ENCODE measurements at places on chromosomes 1 and 21.

DNA sequence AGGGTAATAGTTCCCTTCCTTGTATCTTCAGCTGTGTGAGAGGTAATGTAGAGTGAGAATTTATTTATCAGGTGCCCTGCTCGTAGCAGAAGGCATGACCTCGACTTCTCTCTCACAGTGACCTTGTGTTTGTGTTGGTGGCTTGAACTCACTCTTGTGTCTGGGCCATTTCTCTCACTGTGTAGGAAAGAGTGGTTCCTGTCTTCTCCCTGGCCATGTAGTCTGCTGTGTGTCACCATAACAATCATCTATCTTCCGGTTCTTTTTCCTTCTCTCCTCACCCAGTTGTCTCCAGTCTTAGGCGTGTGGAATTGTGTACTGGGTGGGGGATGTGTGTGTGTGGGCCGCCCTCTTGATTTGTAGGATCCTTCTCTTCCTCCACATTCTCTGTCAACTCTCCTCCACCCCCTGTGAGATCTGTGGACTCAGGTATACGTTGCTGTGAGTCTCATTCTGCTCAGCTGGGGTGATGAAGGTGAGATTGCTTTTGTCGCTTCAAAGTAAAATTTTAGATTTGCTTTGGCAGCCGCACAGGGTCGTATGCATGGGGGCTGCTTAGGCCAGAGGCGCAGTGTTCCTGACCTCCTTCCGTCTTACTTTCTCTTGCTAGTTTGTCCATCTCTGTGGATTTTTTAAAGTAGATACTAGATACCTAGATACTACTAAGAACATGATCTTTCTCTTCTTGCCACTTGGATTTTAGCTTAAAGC, 31.6 kb downstream of the MAPKAPK2 start:
- DNase-seq, result no peak

GRCh38 chr1:196309386-196309785, 298.9 kb downstream of the KCNT2 start:
- DNase-seq, result no peak

DNA sequence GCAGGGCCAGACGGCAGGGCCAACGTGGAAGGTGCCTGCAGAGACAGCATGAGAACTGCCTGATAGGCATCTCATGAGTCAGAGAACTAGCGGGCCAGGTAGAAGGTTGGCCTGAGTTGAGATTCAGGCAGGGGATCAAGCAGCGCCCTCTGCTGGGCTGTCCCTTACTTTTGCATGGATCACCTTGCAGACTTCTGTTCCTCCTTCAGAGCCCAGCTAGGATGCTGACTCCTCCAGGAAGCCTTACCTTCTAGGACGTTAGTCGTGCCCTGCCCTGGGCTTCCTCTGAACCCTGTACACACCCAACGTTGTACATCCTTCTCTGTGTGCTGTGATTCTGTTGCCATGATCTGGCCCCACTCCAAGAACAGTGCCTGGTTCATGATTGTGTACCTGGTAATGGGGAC, 231.3 kb upstream of the VAMP3 start:
- DNase-seq, result no peak

DNA sequence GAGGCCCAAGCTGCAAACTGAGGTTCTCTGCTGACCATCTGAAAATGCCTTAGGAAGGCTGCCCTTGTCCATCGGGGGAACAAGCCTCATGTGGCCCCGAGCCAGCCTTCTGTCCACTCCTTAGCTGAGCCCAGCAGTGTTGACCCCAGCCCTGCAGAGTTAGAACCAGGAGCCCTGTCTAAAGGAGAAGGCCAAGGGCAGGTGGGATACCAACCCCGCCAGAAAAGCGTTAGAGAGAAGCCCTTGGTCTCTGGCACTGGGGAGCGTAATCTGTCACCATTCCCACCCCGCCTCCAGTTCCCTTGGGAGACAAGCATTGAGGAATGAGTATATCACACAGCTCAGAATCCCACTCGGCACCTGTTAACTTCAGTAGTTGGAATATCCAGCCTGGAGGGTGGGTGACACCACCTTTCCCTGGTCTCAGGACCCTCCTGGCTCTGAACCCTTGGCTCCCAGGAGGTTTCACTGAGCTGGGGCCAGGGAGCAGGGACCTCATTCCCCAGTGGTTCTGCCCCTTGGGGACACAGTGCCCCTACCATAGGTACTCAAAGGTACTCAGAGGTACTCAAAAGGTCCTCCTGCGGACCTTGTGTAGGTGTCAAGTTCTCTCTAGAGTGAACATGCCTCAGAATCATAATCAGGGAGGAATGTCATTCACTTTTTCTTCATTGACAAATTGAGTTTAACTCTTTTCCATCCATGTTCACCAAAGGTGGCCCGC, 16.4 kb downstream of the ETS2 start:
- no peak for DNase-seq

DNA sequence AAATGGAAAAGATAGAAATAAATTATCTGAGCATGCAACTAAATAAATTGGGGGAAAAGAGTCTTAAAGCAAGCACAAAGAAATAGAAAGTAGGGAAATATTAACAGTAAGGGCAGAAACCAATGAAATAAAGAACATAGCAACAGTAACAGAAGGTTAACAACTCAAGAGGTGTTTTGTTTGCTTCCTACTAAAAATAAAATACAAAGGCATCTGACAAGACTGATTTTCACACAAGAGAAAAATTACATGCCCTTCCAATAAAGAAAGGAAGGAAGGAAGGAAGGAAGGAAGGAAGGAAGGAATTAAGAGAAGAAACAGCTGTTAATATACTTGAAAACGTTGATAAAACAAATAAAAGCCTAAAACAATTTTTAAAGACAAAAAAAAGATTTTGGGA, 240.2 kb downstream of the SEC16B start:
- DNase-seq, result no peak

- DNase-seq, result peak; percentile 63
These were observed 4.6 kb downstream of the FCRLB start for GRCh38 chr1:161725908-161726472.

DNA sequence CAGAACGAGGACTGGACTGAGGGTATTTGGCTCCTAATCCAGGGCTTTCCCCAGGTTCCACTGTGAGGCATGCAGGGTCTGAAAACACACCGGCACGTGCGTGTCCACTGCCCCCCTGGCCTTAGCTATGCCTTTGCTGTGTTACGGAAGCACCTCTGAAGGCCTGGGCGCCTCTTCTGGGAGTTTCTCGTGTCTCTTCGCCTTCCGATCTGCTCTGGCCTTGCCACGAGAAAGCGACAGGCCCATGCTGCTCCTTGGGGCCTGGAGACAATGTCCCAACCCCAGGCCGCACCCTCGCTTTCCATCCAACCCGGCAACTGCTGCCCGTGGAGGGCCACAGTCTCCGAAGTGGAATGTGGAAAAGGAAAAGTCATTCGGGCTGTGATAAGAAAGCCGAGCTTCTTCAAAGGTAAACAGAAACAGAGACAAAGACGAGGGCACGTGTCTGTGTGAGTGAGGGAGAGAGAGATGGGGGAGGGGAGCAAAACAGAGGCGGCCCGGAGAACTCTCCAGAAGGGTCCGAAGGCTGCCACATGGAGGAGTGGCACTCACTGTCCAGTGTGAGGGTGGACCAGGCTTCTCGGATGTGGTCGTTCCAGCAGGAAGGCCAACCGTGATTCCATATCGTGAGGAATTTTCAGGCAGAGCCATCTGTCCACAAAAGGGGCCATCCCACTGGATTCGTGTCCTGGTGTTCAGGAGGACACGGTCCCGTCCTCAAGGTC, 3.4 kb upstream of the UMODL1 start:
- no peak for DNase-seq

- no peak for DNase-seq
These were observed 95.1 kb upstream of the WLS start for GRCh38 chr1:68327414-68327813.

GRCh38 chr1:70745199-70745598, 302.4 kb downstream of the PTGER3 start:
- no peak for DNase-seq

- no peak for DNase-seq
These were observed 40.4 kb downstream of the SKI start for GRCh38 chr1:2268285-2269056.

DNA sequence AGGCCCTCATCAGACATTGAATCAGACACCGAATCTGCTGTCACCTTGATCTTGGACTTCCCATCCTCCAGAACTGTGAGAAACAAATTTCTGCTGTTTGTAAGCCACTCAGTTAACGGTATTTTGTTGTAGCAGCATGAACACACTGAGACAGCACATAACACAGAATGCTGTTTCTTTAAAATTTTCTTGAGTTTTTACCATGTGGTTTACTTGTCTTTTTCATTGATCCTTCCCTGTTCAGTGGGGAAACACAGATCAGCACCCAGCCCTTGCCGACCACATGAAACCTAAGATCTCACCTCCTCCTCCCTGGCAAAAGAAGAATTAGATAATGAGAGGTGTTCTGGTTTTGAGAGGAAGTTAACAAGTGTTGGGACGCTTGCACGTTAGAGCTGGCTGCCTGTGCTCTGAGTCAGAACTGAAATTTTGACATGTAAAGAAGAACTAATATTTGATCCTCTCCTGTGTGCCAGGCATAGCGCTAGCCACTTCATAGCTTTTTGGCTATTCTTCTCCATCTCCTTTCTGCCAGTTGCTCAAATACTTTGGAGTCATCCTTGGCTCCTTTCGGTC, 179.6 kb downstream of the DHRS3 start:
- DNase-seq, result no peak

DNA sequence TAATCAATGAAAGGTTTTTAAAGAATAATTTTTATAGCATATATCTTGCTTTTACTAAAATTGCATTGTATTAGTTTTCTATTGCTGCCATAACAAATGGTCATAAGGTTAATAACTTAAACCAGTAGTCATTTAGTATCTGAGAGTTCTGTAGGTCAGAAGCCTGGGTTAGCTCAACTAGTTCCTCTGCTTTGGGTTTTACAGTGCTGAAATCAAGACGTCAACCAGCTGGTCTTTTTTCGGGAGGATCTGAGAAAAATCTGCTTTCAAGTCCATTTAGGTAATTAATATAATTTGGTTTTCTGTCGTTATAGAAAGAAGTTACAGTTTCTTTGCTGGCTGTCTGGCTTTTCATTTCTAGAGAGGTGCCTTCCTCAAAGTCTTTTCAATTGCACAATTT, 577.7 kb downstream of the MRPL39 start:
- no peak for DNase-seq

DNA sequence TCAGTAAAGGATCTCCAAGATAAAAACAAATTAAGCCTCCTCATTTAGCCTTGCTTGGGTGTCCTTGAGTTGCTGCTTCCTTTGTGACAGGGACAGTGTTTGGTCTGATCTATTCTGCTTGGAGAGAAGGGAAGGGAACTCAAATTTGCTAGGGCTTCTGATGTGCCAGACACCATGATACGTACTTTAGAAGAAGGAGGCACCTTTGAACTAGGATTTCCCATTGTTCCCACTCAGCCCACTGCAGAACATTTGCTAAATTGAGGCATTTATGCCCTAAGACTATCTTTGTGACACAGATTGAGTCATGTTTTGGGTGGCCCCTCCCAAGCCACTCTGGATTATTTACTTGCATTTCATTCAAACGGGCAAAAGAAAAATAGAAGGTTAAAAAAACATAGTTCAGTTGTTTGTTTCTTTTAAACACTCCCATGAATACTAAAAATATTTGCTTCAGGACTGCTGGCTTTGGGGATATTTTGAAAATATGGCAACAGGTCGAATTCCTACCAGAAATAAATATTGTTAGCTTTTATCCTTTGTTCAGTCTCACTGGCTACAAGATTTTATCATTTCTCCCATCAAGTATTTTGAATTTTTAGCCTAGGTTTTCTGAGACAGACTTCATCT, 81.9 kb upstream of the WLS start:
- no peak for DNase-seq

DNA sequence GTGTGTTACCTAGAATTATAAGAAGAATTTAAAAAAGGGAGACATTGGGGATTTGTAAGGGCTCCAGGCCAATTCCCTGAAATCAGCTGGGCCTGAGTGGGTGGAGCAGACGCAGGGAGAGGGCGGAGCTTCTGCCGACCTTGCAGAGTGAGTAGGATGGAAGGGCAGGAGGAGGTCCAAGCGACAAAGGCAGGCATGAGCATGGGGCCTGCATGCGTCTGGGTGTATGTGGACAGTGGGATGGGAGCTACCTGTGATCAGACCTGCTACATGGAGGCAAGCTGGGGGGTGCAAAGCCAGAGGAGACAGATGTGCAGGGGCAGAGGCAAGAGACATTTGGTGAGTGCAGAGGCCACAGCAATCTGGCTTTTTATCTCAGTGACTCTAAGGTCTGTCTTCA, 105.3 kb upstream of the OLIG2 start:
- DNase-seq, result no peak

- DNase-seq, result no peak
These were observed 297.5 kb downstream of the HHIPL2 start for GRCh38 chr1:222250376-222250775.
